Prostate gland (tissue), 2 donors: ENCODE measurements at places on chromosomes 1 and 21.

GRCh38 chr21:34864370-34865149, 184.5 kb downstream of the RUNX1 start:
- H3K4me3 ChIP-seq: no peak overlapping the region
- no peaks in the 10 kb centered on the region for H3K36me3 ChIP-seq
- H3K4me1 ChIP-seq: no peaks in the 10 kb centered on the region
- H3K27me3 ChIP-seq: no peaks in the 10 kb centered on the region

DNA sequence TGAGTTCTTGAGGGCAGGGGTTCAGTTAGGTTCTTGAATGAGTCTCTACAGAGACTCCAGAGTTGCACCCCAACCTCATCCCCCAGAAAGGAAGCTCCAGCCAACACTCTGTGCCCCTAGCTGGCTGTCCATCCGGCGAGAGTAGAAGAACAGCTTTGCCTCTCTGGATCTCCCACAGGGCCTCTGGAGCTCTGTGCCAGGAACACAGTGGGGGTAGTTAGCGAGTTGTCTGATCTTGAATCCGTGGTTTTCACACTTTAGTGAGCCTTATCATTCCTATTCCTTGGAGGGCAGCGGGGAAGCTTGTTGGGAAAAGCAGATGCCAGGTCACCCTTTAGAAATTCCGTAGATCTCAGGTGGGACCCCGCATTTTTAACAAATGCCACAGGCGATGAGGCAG, 45.0 kb downstream of the STUM start:
- no peaks in the 10 kb centered on the region for H3K36me3 ChIP-seq
- H3K27ac ChIP-seq: no peak overlapping the region
- no peak overlapping the region for H3K4me3 ChIP-seq
- no peaks in the 10 kb centered on the region for H3K27me3 ChIP-seq

GRCh38 chr1:85494904-85495266, 29.9 kb upstream of the DDAH1 start:
- H3K4me1 ChIP-seq: peaks cover 3% of the 10 kb centered on the region
- peak; percentile 54 for DNase-seq
- H3K4me3 ChIP-seq: no peak overlapping the region
- no peak overlapping the region for H3K27ac ChIP-seq
- H3K36me3 ChIP-seq: no peaks in the 10 kb centered on the region

DNA sequence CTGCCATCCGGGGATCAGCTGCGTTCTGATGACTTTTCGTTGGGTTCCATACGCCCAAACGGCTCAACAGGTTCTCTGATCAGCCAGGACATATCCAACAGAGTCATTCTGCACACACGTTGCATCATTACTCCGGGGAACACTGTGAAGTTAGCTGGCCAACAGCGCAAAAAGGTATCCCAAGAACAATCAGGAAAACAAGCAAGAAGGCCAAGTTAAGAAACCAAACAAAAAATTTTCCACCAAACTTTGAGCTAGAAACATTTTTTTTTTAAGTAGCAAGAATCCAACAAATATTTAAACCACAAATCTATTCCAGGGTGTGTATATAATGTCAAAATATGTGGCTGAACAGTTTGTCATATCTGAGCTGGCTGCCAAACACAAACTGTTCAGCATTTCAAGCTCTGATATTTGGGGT, 29.2 kb downstream of the NID1 start:
- no peaks in the 10 kb centered on the region for H3K4me1 ChIP-seq
- H3K4me3 ChIP-seq: no peak overlapping the region
- DNase-seq: no peak
- H3K27me3 ChIP-seq: no peaks in the 10 kb centered on the region

- no peaks in the 10 kb centered on the region for H3K4me1 ChIP-seq
- no peak overlapping the region for H3K27ac ChIP-seq
- DNase-seq: no peak
- no peak overlapping the region for H3K4me3 ChIP-seq
These were observed 138.9 kb downstream of the LHX8 start for GRCh38 chr1:75273110-75273509.

DNA sequence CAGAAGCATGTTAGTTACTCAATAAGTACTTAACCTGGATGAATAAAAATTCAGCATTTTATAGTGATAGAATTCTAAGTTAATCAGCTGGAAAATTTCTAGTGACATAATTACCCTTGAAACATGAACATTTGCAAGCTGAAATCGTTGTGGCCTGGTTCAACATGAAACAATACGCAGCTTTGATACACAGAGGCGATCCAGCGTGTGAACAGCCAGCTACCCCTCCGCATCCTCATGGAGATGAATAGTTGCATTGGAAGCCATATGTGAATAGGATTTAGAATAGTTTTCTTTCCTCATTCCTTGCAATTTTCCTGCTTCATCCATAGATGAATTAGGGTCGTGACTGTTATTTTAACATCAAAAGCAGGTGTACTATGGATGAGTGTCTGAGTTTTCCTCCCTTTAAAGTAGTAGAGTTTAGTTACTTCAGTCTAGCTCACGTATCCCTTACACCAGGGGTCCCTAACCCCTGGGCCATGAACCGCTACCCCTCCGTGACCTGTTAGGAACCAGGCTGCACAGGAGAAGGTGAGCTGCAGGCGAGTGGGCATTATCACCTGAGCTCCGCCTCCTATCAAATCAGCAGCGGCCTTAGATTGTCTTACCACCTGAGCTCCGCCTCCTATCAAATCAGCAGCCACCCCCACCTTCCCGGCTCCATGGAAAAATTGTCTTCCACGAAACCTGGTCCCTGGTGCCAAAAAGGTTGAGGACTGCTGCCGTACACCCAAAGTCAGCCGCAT, 6.2 kb upstream of the TARBP1 start:
- DNase-seq: no peak
- H3K27ac ChIP-seq: no peak overlapping the region
- H3K4me1 ChIP-seq: no peaks in the 10 kb centered on the region
- H3K27me3 ChIP-seq: no peaks in the 10 kb centered on the region
- H3K4me3 ChIP-seq: no peak overlapping the region
- no peaks in the 10 kb centered on the region for H3K36me3 ChIP-seq

GRCh38 chr1:200921571-200922110, 26.9 kb downstream of the INAVA start:
- no peak overlapping the region for H3K4me3 ChIP-seq
- H3K4me1 ChIP-seq: no peaks in the 10 kb centered on the region
- DNase-seq: no peak
- H3K36me3 ChIP-seq: no peaks in the 10 kb centered on the region

DNA sequence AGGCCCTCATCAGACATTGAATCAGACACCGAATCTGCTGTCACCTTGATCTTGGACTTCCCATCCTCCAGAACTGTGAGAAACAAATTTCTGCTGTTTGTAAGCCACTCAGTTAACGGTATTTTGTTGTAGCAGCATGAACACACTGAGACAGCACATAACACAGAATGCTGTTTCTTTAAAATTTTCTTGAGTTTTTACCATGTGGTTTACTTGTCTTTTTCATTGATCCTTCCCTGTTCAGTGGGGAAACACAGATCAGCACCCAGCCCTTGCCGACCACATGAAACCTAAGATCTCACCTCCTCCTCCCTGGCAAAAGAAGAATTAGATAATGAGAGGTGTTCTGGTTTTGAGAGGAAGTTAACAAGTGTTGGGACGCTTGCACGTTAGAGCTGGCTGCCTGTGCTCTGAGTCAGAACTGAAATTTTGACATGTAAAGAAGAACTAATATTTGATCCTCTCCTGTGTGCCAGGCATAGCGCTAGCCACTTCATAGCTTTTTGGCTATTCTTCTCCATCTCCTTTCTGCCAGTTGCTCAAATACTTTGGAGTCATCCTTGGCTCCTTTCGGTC, 179.6 kb downstream of the DHRS3 start:
- H3K36me3 ChIP-seq: no peaks in the 10 kb centered on the region
- H3K4me1 ChIP-seq: peaks cover 11% of the 10 kb centered on the region
- no peak overlapping the region for H3K4me3 ChIP-seq
- no peak for DNase-seq
- H3K27ac ChIP-seq: peak overlapping the region; percentile 21
- no peaks in the 10 kb centered on the region for H3K27me3 ChIP-seq

DNA sequence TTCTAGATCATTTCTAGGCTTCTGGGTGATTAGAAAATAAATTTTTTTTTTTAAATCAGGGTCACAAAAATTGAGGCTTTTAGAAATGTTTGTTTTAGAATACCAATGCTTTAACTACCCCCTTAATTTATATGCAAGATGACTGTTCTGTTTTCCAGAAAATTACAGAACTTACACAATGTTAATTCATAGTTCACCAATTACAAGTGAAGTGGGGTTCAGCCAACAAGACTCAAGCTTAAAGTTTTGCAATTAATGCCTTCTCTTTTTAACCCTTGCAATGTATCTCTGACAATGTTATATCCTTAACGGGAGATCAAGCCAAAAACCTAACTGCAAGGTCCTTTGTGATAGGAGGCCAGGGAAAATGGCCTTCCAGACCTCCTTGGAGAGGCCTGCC, 5.6 kb downstream of the PRELP start:
- no peaks in the 10 kb centered on the region for H3K4me1 ChIP-seq
- H3K4me3 ChIP-seq: no peak overlapping the region
- H3K36me3 ChIP-seq: no peaks in the 10 kb centered on the region

- no peak for DNase-seq
- H3K4me1 ChIP-seq: peaks cover 45% of the 10 kb centered on the region
- no peaks in the 10 kb centered on the region for H3K27me3 ChIP-seq
- peak overlapping the region; percentile 97 for H3K27ac ChIP-seq
- H3K4me3 ChIP-seq: no peak overlapping the region
These were observed 11.7 kb downstream of the ZC3H12A start for GRCh38 chr1:37485902-37486679.

DNA sequence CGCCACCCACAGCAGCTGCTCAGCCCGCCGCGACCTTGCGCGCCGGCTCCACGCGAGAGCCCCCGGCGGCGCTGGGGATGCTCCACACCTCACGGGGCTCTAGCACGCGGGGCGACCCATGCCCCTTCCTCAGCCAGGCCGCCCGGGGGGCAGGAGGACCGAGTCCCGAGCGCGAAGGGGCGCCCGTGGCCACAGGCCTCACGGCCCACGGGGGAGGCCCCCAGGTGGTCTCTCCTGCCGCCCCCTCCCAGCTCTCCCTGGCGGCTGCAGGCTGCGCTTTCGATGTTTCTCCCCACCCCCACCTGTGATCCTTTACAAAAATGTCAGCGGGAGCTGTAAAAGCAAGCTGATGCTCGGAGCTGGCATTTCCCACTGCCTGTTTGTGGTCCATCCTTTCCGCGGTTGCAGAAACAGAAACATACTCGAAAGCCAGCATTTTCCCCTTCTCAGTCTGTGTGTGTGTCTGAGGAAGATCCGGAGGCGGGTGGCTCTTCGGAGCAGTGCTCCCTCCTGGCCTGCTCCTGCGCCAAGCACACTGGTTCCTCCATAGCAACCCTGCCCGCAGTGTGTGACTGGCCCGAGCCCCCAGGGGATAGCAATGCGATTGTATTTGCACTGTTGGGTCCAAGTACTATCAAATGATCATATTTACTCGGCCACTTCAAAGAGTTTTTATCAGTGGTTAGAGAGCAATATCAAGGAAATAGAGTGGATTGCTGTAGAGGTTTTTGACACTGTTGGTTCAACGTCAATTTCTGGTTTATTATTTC, 2.1 kb downstream of the KIF26B start:
- peak overlapping the region; percentile 44 for H3K4me3 ChIP-seq
- no peaks in the 10 kb centered on the region for H3K36me3 ChIP-seq
- no peak for DNase-seq
- peaks cover 12% of the 10 kb centered on the region for H3K4me1 ChIP-seq
- no peak overlapping the region for H3K27ac ChIP-seq

GRCh38 chr1:70228670-70229069, 7.5 kb downstream of the SRSF11 start:
- H3K4me1 ChIP-seq: no peaks in the 10 kb centered on the region
- H3K27ac ChIP-seq: no peak overlapping the region
- no peak overlapping the region for H3K4me3 ChIP-seq
- H3K36me3 ChIP-seq: no peaks in the 10 kb centered on the region
- DNase-seq: no peak

DNA sequence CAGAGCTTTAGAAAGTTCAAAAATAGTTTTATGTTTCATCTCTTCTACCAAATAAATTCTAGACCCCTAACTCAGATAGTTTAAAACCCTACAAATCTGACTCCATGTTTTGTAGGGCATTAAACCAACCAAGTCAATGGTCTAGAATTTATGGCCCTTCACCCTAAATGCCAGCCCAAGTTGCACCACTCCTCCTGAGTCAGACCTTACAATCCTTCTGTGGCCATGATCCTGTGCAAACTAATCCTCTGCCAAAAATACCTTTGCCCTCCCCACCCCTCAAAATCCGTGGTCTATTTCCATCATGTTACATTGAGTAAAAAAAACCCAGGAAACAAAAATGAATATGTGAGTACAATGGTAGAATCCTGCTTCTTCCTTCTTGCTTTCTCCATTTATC, 179.3 kb downstream of the NR5A2 start:
- no peaks in the 10 kb centered on the region for H3K36me3 ChIP-seq
- H3K4me3 ChIP-seq: no peak overlapping the region
- H3K4me1 ChIP-seq: no peaks in the 10 kb centered on the region
- no peaks in the 10 kb centered on the region for H3K27me3 ChIP-seq
- DNase-seq: no peak

DNA sequence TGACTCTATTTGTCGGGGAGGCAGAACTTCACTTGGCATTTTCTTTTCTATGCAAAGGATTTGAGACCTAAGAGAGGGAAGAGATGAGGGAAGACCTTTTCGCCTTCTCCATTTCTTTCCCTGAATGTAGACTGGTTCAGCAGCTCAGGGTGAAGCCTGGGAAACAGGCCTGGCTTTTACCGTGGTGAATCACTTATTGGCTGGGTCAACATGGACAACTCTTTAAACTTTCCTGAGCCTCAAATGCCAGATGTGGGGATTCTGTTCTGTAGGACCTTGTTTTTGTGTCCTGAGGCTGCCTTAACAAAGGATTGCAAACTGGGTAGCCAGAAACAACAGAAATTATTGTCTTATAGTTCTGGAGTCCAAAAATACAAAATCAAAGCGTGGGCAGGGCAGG, 455.8 kb upstream of the VAMP3 start:
- no peaks in the 10 kb centered on the region for H3K36me3 ChIP-seq
- H3K27me3 ChIP-seq: no peaks in the 10 kb centered on the region
- H3K4me1 ChIP-seq: no peaks in the 10 kb centered on the region
- DNase-seq: no peak
- no peak overlapping the region for H3K27ac ChIP-seq

GRCh38 chr21:36719614-36720013, 20.7 kb downstream of the SIM2 start:
- H3K27me3 ChIP-seq: no peaks in the 10 kb centered on the region
- H3K4me1 ChIP-seq: no peaks in the 10 kb centered on the region

DNA sequence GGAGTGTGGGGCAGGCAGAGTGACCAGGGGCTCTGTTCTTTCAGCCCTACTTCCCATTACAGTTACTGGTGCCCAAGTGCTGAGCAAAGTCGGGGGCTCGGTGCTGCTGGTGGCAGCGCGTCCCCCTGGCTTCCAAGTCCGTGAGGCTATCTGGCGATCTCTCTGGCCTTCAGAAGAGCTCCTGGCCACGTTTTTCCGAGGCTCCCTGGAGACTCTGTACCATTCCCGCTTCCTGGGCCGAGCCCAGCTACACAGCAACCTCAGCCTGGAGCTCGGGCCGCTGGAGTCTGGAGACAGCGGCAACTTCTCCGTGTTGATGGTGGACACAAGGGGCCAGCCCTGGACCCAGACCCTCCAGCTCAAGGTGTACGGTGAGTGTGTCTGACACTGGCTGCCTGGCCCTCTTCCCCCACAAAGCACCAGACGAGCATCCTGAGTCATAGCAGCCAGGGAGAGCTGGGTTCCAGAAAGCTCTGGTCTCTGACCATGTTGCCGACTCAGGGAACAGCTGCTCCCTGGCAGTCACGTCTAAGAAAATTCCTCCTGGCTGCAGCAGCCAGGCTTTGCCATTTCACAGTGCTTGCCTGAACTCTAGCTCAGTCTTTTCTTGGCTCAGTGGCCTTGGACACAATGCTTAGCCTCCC, 3.3 kb downstream of the SLAMF8 start:
- no peaks in the 10 kb centered on the region for H3K4me1 ChIP-seq
- H3K27me3 ChIP-seq: no peaks in the 10 kb centered on the region
- DNase-seq: no peak
- no peak overlapping the region for H3K27ac ChIP-seq
- no peaks in the 10 kb centered on the region for H3K36me3 ChIP-seq
- H3K4me3 ChIP-seq: no peak overlapping the region
